Activated CD8-positive, alpha-beta memory T cell treated with anti-CD3 and anti-CD28 coated beads, Interleukin-2, amount 50 U/mL, for 4 hours (primary cell): ENCODE measurements at places on chromosomes 7 and 10.

GRCh38 chr10:80100861-80101695, 22.6 kb downstream of the TMEM254 start:
- DNase-seq = no peak

DNA sequence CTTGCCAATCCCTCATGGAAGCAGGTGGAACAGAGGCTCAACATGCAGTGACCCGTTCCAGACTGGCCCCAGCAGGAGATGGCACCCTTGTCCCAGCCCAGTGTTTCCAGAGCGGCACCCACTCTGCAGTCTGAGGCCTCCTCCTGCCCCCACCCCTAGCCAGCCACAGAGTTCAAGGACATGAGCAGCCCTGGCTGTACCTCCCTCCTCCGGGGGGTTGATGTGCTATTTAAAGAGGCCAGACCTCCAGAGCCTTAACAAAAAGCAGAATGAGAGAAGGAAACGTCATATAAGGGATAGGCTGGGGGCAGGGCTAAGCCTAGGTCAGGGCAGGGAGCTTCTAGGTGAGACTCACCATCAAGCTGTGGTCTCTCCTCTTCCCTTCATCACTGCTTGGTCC, 115.7 kb upstream of the NANOS1 start:
- no peak for DNase-seq

GRCh38 chr7:47314728-47315607, 266.9 kb downstream of the TNS3 start:
- DNase-seq = no peak

DNA sequence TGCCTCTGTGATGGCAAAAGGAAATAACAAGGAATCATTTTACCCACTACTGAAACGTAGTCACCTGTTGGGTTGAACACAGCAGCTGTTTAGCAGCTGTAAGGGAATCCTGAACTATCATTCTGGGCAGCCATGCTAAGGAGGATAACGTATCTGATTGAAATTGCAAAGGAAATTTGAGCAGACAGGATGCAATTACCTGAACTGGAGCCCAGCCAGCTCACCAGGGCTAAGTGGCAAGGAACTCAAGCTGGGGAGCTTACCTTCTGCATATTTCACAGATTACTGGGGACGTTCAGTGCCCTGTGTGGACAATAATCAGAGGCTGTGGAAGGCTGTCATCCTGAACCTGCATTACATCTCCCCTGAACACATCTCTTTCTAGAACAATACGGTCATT, 650.5 kb downstream of the SORCS3 start:
- DNase-seq = no peak

DNA sequence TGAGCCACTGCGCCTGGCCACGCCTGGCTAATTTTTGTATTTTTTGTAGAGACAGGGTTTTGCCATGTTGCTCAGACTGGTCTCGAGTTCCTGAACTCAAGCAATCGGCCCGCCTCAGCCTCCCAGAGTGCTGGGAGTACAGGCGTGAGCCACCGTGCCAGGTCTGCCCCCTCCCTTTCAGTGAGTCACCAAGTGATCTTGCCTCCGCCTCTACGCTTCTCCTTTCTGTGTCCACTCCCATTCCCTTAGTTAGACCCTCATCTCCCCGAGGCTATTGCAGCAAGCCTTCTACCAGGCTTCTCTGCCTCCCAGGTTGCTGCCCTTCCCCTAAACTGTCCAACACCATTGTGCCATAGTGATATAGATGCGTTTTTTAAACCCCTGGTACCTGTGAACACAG, 32.9 kb downstream of the CDC123 start:
- DNase-seq = no peak

- DNase-seq = no peak
Measured at GRCh38 chr7:63093481-63093880, 905.2 kb upstream of the ZNF722 start.

GRCh38 chr7:114530057-114530611, 115.5 kb downstream of the FOXP2 start:
- DNase-seq = no peak

DNA sequence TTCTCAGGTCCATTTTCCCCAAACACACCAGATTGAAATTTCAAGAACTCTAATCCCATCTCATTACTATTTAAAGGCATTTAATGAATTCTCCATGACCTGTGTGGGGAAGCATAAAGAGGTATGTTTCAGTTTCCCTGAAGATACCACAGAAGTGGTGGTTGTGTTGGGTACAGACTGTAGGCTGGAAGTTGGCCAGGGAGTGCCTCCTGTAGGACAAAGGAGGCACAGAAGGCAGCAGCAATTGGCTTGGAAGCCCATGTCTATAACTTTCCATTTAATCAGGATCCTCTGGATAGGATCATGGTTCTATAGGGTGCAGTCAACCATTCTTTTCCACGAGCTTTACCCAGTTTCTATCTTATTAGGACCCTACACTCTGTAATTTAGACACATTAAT, 8.6 kb upstream of the BET1 start:
- DNase-seq = no peak

GRCh38 chr10:105596749-105597148, 955.7 kb downstream of the SORCS3 start:
- no peak for DNase-seq

GRCh38 chr7:136845899-136846465, 22.5 kb upstream of the CHRM2 start:
- DNase-seq = no peak

DNA sequence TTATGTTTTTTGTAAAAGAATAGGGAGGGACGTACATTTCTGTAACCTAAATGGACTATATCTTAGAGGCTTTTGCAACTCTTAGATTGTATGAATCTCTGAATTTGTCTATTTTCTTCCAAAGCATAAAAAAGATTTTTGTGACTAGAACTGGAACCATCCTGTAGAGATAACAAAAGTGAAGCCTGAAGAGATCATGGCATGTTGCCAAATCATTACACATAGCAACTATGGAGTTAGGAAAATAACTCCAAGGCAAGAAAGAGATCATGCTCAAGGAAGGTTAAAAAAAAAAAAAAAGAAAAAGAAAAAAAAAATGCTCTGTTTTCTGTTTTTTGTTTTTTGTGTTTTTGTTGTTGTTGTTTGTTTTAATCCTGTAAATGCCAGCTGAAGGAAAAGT, 567.7 kb upstream of the ZWINT start:
- no peak for DNase-seq

DNA sequence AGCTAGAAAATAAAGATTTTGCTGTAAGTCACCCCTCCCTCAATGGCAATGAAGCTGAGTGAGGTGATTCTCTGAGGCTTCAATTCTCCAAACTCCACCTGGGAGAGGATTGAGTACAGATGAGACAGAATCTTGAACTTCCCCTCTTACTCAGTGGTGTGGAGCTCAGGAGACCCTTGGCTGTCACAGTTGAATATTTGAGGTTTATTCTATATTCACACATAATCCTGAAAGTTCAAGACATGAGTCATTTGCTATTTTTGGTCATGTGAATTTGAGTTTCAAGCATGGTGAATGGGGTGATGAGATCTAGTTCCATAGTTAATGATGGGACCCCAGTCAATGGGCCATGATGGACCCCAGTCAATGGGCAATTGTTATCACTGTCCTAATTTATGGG, 13.9 kb upstream of the TECTB start:
- DNase-seq = no peak
